CD4-positive, alpha-beta T cell treated with Interleukin-2 at 100 ng/mL for 4 hours (primary cell): ENCODE measurements at places on chromosomes 5 and 9.

GRCh38 chr5:151677776-151678545 lies 8.8 kb downstream of the SPARC start:
- no peak for DNase-seq

GRCh38 chr5:125323613-125324012 lies 577.2 kb upstream of the ZNF608 start:
- DNase-seq = no peak

DNA sequence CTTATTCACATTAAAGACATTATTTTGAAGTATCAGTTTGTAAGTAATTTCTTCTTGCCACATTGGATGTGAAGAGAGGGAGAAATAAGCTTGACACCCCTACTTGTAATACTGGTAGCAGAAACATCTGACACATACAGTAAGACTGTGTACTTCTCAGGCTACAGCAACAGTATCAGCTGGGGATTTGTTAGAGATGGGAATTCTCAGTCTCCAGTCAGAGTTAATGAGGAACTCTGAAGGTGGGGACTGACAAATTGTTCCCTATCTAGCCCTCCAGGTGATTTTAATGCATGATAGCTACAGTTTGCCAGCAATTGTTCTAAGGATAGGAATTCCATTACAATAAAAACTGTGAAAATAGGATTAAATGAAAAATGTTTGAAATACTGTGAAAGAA lies 524.8 kb downstream of the PRR16 start:
- no peak for DNase-seq

DNA sequence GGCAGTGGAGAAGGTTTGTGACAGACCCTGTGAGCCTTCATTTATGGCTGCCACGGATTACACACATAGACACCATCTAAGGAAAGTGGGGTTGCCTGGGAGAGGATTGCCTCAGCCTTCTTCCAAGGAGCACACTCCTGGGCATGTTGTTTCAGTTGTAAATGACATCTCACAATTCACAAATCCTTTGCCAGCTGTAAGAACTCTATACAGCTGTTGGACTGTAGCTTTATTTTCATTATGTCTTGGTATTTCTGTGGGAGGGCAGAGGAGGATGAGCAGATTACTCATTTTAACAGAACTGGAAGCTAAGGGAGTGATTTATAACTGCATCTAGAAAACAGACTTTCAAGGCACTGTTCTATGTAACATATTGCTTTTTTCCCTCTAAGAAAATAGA lies 25.6 kb downstream of the MELK start:
- DNase-seq = no peak

- no peak for DNase-seq
These were observed 61.8 kb downstream of the ELAVL2 start for GRCh38 chr9:23764219-23764618.

DNA sequence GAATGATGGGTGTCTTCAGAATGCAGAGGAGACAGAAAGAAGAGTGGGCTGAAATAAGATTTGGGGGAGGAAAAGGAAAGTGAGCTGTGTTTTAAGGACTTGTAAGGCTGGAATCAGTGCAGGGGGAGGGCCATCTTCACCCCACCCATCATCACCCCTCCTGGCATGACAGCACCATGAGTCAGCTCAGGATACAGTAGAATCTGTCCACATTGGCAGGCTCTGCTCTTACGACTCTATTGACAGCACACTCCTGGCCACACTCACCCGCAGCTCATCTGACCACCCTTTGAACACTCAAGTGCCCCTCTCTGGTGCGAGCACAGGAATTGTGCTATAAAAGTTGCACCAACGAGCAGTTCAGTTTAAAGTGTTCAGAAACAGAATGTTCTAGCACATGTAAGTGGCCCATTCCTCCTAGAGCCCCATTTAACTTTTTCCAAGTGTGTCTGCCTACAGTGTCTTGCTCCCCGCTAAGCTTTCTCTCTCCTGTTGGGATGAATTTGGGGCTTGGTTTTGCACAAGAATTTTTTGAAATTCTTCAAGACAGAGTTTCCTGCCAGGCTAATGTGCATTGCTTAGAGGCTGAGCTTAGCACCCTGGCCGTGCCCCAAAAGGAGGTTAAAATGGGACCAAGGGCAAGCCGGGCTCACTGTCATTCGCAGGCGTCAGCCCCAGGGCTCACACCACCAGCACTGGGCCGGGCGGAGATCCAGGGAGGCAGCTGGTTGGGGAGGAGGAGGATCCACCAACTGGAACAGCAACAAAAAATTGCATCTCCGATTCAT lies 12.0 kb downstream of the ADRA1B start:
- no peak for DNase-seq

- no peak for DNase-seq
These were observed 8.0 kb downstream of the DMXL1 start for GRCh38 chr5:119078861-119079260.

- DNase-seq = no peak
These were observed 439.0 kb downstream of the ENC1 start for GRCh38 chr5:74201334-74202081.

GRCh38 chr5:142630927-142631539 lies 54.9 kb downstream of the FGF1 start:
- DNase-seq = no peak

GRCh38 chr5:74950836-74951515 lies 84.8 kb upstream of the FAM169A start:
- DNase-seq = no peak

- no peak for DNase-seq
These were observed 53.4 kb downstream of the GDNF start for GRCh38 chr5:37786416-37786815.

- DNase-seq = no peak
These were observed 161.4 kb upstream of the FBXL7 start for GRCh38 chr5:15338546-15338945.

- DNase-seq = no peak
These were observed 14.3 kb upstream of the OLFM1 start for GRCh38 chr9:135073081-135073740.

DNA sequence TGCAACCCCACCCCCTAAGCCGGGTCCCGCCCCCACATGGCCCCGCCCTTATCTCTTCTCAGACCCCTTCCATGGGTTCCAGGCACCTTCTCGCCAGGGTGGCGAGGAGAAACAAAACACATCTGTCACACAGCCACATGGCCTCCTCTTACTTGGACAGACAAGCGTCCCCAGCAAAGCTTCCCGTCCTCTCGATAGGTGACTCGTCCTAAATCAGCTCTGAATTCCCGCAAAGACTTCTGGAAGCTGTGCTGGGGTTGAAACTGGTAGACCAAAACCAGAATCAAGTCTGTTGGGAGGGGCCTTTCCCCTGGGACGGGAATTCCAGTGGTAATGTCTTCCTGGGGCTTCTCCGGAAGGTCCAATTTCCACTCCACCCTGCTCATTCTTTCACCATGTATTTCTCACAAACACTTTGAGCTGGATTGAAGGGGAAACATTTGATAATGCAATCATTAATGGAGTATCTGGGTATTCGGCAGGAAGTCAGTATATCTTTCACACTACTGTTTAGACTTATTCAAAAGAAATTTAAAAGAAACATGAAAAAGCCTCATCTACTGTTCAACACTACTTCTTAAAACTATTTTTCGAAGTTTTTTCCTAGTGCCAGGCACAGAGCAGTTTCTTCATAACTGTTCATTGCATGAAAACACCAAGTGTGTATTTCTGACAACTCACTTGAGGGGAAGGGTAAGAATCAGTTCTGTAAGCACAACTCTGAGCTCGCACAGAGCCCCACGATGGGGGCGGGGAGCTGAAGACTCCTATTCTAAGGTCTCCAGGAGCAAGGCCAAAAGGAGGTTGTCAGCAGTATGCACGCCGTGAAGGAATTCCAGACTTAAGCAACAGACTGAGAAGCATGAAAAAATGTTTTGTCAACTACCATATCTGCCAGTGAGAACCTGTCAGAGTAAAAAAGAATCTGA lies 644 bp upstream of the CTNNAL1 start:
- no peak for DNase-seq

GRCh38 chr9:91856419-91856818 lies 93.6 kb downstream of the ROR2 start:
- DNase-seq = no peak

GRCh38 chr9:94979904-94980507 lies 253.5 kb downstream of the AOPEP start:
- no peak for DNase-seq

DNA sequence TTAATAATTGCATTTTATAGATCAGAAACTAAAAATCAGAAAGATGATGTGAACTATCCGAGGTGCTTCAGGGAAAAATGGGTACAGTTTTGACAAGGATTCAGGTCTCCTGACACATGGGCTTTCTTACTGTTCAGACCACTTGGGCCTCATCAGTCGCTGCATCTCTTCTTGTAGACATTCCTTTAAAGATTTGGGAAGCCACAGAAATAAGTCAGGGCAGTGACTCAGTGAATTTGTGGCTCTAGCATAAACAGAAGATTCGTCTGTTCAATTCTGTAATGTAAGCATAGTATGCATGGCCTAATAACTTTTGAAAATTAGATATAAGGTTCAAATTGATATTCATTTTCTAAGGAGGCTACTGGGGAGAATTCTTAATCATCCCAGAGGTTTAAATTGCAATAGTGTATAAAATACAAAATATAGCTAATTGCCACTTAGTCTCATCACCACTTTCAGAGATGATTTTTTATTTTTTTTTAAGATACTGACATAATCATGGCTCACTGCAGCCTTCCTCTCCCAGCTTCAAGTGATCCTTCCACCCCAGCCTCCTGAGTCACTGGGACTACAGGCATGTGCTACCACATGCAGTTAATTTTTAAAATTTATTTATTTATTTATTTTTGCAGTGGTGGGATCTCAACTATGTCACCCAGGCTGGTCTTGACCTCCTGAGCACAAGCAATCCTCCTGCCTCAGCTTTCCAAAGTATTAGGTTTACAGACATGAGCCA lies 48.9 kb downstream of the RASEF start:
- no peak for DNase-seq

GRCh38 chr9:89788434-89788833 lies 183.6 kb downstream of the GADD45G start:
- no peak for DNase-seq

- DNase-seq = no peak
These were observed 9.0 kb downstream of the OR1J1 start for GRCh38 chr9:122468735-122469134.

DNA sequence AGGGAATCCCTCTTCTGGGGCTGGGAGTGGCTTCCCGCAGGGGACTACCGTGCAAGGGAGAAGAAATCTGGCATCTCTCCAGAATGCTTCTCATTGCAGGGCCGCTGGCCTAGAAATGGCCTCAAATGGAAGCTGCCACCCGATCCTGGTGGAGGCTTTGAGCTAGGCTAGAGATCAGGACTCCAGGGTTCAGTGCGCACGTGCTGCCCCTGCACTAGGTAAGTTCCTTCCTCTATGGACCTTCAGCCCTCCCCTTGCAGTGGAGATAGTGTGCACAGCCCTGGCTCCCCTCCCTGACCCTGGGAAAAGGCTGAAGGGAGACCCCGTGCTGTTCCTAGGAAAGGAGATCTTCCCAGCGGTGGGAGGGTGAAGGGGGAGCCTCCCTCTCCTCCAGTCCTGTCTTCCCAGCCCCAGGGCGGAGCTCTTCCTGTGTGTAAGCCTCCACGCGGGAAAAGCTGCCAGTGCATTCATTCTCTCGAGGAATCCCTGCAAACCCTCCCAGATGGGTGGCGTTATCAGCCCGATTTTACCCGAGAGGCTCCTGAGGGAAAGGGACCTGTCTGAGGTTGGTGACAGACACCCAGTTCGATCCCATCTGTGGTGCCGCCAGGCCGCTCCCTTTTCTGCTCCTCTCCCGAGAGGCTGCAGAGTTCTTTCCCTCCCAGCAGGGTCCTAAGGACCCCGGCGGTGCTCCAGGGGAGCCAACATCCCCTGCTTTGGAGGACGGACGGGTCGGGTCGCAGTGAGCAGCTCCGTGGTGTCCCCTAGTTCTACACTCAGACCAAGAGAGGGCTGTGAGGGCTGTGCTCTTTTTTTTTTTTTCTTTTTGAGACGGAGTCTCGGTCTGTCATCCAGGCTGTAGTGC lies 1.4 kb upstream of the CERCAM start:
- no peak for DNase-seq

- no peak for DNase-seq
These were observed 109.8 kb upstream of the NMUR2 start for GRCh38 chr5:152514827-152515397.

DNA sequence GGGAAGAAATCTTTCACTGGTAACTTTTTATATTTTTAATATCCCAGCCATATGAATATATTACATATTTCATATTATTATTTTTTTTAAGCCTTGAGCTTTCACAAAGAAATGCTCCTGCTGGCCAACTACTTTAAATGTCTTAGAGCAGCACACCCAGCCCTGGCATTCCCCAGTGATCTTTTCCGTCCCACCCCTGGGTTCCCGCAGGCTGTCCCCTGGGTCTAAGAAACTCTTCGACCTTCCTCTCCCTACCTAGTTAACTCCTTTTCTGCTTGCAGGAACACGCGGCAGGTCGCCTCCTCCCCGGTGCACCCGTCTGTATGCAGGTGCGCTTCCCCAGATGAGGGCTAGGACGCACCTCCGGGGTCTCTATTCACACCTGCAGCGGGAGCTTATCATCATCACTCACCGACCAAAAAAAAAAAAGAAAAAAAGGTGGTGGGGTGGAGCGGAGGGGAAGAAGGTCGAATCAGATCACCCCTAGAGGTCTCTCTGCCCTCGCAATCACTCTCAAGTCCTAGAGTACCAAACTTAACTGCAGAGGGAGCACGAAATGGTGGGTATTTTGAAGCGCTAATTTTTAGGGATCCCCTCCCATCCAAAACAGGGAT lies 696 bp downstream of the ZFP62 start:
- DNase-seq = peak; percentile 72

- DNase-seq = no peak
These were observed 8.4 kb upstream of the MAST4 start for GRCh38 chr5:66587771-66588170.

GRCh38 chr9:3733039-3733408 lies 207.2 kb upstream of the RFX3 start:
- no peak for DNase-seq

- no peak for DNase-seq
These were observed 82.9 kb downstream of the ISOC1 start for GRCh38 chr5:129177451-129177850.

GRCh38 chr5:14830210-14831005 lies 41.2 kb downstream of the ANKH start:
- no peak for DNase-seq

DNA sequence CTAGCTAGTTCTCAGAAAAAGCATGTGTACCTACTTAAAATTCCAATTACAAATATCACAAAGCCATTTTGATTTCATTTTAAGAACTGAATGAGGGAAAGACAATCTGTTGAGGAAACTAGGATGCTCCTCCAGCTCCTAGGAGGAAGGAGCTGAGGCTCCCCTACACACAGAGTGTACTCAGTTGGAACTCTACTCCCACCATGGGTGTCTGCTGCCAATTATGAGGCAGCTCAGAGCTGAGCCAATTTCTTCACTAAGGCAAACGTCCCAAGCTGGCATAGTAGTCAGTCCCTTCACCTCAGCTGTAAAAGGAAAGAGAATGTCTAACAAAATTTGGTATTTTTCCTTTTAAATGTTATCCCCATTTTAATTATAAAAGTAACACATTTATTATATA lies 300.0 kb upstream of the TRPC7 start:
- DNase-seq = no peak

DNA sequence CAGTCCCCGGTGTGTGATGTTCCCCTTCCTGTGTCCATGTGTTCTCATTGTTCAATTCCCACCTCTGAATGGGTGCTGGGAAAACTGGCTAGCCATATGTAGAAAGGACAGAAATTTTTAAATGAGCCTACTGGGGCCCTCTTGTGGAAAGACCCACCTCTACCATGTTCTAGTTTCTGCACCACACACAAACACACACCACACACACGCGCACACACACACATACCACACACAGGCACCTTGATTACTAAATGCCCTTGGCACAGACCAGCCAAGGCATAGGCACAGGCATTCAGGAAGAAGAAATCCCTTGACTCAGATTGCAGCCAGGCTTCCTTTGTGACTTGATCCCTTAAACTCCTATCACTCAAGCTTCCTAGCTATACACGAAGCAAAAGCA lies 60.5 kb downstream of the SIL1 start:
- DNase-seq = no peak
